GM23338 (cell line): ENCODE measurements at places on chromosomes 3 and 15. TPM values are rescaled to one million over a fixed set of nuclear protein-coding genes. Genes with fewer than 3 reads are reported as not detected.

- DNase-seq: no peak
Measured at GRCh38 chr3:156359368-156359767, 195.5 kb downstream of the SSR3 start.

WDR93 gene
- 0.14 TPM in 1 of 2 replicates, not detected in the other for total RNA-seq

DISP2 gene
- total RNA-seq: 1.0 and 1.3 TPM in 2 replicates

GRCh38 chr3:196753201-196753600 lies 13.5 kb downstream of the PAK2 start:
- no peak for DNase-seq

GRCh38 chr3:78565712-78566111 lies 1202.1 kb downstream of the ROBO1 start:
- no peak for DNase-seq

GRCh38 chr3:117104792-117105191 lies 395.2 kb downstream of the TUSC7 start:
- DNase-seq: peak; percentile 80

DNA sequence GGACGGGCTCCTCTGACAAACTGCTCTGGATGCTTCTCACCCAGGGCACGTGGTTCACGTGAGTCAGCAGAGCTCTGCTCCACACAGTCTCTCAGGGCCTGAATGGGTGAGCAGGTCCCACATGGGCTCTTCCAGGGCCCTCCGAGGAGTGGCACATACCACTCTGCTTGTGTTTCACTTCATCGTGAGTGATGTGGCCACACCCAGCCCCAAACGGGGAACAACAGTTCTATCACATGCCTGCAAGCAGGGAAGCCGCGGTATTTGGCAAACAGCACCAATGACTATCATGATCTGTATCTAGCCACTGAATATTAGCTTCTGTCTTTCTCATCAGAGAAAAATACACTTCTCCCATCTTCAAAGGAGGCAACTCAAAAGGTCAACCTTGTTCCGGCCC lies 352.8 kb downstream of the GABRG3 start:
- DNase-seq: no peak

TNFAIP8L3 gene
- 0.31 and 0.54 TPM in 2 replicates for total RNA-seq

GRCh38 chr3:143314251-143315093 lies 194.9 kb downstream of the CHST2 start:
- no peak for DNase-seq

NR1I2 gene
- total RNA-seq: 3.9 and 4.4 TPM in 2 replicates

DNA sequence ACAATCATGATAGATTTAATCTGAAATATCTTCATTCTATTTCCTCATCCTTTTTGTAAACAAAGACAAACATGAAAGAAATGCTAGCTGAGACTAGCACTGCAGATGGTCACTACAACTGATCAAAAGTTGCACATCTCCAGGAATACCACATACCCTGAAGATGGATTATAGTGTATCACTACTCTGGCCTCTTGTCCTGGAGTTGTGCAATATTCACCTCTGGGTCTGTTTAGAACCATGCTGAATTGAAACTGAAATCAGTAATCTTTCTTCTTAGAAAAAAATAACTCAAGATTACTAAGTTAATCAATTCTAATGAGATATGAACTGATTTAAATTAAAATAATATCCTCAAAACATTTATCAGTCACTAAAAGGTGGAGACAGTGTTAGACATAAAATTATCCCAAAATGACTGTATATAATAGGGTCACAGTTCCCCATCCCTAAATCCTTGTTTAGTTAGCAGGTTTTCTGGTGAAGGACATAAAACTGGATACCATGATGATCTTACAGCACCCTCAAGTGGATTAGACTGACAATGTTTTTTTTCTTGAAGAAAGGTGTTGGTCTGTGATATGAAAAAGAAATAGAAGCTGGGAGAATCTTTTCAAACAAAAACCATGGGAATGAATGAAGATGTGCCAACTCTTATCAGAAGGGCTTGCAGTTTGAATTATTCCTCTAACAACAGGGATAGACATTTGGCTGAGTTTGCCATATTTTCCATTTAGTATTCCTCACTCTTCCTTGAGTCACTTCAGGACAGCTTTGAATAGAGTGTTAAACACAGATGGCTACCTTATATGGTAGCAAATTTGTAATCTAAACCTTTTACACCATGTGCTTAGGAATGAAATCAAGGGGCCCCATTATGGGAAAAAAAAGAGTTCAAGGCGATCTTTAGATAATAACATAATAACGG lies 7.1 kb upstream of the TTC14 start:
- peak; percentile 69 for DNase-seq

STAC gene
- total RNA-seq: 17.1 and 22.9 TPM in 2 replicates

PLA2G4E gene
- total RNA-seq: not detected in 2 replicates

DNA sequence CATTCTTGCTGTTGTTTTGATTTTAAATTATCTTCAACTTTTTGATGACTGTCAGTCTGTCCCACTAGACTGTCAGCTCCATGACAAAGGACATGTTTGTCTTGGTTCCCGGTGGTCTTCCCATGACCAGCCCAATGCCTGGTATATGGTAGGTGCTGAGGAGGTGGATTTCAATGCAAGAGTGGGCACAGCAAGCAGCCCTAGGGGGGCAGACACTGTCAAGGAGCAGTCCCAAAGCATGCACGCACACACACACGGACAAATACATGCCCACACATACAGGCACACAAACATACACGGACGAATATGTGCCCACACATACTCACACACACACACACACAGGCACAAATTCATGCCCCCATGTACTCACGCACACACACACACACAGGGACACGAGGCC lies 12.0 kb downstream of the KLF15 start:
- DNase-seq: no peak

DNA sequence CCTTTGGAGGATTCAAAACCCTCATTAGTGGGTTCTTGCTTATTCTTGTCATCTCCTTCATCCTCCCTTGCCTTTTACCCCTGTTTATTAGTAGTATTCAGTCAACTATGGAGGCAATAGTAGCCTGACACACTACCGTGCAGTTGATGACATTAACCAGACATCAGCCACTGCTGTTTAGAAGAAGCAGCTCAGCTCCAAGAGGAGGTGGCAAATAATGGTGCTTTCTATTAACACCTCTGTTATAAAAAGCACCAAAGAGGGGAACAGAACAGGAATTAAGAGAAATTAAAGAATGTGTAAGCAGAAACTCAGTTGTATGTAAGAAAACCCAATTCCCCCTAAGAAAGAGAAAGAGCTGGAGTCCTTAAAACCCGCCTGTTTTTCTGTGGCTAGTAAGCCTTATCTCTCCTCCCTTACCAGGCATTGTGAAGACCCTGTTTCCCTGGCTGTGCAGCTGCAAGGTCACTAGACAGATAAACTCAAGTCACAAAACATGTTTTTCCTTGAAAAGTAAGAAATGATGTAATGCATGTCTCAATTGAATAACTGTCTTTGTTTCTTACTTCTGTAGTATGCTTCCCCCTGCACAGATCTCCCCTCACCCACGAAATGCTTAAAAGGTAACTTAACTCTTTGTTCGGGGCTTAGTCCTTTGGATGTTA lies 21.2 kb downstream of the CCR4 start:
- DNase-seq: no peak

GRCh38 chr3:31568649-31569048 lies 35.9 kb downstream of the STT3B start:
- DNase-seq: no peak

DOCK3 gene
- total RNA-seq: 5.6 and 6.1 TPM in 2 replicates

- no peak for DNase-seq
Measured at GRCh38 chr3:135056733-135057310, 261.8 kb downstream of the EPHB1 start.

GRCh38 chr3:194294895-194295214 lies 56.3 kb downstream of the CPN2 start:
- DNase-seq: no peak

DNA sequence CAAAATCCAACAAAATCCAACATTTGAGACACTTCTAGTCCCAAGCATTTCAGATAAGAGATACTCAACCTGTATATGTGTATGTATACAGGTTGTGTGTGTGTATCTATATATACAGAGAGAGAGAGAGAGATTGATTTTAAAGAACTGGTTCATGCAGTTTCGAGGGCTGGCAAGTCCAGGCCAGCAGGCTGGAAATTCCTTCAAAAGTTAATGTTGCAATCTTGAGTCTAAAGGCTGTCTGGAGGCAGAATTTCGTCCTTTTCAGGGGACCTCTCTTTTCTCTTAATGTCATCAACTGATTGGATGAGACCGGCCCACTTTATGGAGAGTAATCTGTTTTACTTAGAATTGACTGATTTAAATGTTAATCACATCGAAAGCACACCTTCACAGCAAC lies 199.6 kb upstream of the IL12A start:
- no peak for DNase-seq

ACY1 gene
- total RNA-seq: 62.8 and 91.3 TPM in 2 replicates
